Left ventricle myocardium superior (tissue), 1 donor: ENCODE measurements at places on chromosomes 2 and 18. TPM values are rescaled to one million over a fixed set of nuclear protein-coding genes. Genes with fewer than 3 reads are reported as not detected.

GRCh38 chr18:47549021-47549540, 297.6 kb upstream of the SKOR2 start:
- peak; percentile 40 for DNase-seq

- DNase-seq = no peak
Measured at GRCh38 chr2:27990030-27990590, 99.6 kb downstream of the BABAM2 start.

DNA sequence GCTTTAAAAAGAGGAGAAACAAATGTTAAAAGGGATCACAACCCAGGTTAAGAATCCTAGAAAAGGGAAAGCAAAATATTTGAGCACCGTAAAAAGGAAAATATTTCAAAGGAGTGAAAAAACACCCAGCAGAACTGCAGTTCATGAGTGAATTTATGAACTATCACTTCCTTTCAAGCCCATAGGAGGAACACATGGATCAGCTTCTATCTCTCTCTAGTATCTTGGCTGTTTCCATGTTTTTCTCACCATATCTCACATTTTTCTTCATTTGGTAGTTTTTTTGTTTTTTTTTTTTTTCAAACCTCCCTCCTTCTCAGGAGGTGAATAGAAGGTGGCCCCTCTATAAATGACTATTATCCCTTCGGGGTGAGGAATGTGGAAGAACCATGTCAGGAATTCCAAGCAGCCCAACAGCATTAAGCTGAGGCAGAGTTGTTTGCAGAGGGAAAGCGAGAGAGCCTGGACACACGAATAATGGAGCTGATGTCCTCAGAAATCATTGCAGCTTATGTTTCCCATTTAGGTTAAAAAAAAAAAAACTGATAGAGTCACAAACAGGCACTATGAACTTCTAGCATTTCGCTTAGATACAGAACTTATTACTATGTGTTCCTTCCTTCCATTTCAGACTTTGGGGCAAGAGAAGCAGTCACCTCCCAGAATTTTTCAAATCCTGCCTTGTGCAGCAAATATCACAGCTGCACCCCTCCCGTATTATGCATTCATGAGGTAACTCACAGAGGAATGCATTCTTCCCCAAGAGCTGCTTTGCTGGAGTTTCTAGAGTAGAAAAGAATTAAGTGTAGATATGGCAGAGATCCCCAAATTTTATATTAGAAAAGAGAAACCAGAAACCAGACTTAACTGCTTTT, 315.6 kb downstream of the IRS1 start:
- DNase-seq = no peak

- DNase-seq = no peak
Measured at GRCh38 chr2:129011466-129012061, 692.9 kb upstream of the HS6ST1 start.

ASB18 gene
- 3.8 TPM for total RNA-seq

BOLA3 gene
- total RNA-seq = 89.9 TPM
